Psoas muscle (tissue), 8 donors: ENCODE measurements at places on chromosomes 16 and 17. TPM values are rescaled to one million over a fixed set of nuclear protein-coding genes. Genes with fewer than 3 reads are reported as not detected.
A peak's percentile ranks its signal among the peaks of the same experiment; 100 is the strongest.

Gene RUNDC3A
- 0.11 TPM for polyA plus RNA-seq

Gene COL1A1
- polyA plus RNA-seq: 3.3 TPM

DNA sequence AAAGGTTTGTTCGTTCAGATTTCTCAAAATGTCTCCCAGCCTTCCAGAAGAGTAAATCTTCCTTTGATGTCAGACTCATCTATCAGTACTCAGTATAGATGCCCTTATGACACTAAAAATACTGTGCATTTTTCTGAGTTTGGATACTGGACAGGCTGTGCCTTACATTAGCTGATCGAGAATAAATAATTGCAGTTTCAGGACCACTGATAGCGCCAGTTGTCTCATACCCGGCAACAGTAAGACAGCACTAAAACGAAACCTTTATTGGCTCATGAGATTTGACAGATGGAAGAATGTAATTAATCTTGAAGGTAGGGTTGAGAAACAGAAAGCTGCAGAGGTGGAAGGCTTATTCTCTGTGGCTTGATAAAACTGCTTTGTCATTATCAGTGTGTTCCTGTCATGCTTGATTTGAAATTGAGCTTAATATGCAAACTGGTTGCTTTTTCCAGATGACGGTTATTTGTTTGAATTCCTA is 1.2 kb downstream of the ATP6V0A1 start:
- DNase-seq: no peak

GRCh38 chr17:36034127-36034526 is 16.4 kb upstream of the CCL23 start:
- no peak for DNase-seq

- no peak for DNase-seq
These were observed 36.5 kb upstream of the VWA3A start for GRCh38 chr16:22055881-22056280.

GRCh38 chr17:77254951-77255825 is 114.4 kb downstream of the SEC14L1 start:
- no peak for DNase-seq

Gene HIGD1B
- polyA plus RNA-seq: 13.1 TPM

DNA sequence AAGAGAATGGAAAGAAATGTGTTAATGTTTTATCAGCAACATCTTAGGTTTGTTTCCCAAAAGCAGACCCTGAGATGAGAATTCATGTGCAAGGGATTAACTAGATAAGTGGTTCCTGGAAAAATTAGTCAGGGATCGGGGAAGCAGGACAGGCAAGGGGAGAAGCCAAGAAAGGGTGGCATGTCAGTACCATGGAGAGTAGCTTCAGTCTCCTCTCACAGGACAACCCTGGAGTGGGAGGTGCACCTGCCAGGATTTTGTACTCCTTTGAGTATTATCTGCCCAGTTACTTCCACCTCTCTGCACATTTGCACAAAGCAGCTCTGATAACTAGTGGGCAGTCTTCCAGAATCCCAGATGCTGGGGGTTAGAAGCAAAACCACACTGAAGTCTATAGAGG is 117.0 kb downstream of the RGS9 start:
- DNase-seq: no peak

Gene SPATA33
- 8.2 TPM for polyA plus RNA-seq

DNA sequence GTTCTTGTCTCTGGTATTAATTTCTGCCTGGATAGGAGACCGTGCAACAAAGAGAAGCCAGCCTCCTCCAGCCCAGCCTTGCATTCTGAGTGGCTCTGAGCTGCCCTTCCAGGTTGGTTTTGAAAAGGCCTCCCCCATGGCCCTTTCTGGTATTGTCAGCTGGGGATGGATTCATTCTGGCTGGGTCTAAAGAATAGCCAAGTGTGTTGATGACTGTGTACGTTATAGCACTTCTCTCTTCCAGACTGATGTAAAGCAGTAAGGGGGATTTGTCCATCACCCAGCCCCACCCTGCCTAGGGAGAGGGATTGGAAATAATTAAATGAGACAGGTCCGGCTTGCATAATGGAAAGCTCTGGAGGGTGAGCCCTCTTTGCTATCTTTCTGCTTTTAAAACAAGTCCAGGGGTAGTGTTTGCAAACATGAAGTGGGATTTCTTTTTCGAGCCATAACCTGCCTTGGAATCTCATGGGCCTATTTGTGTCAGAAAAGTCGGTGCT is 146.4 kb downstream of the MSI2 start:
- DNase-seq: no peak

- DNase-seq: no peak
These were observed 91.0 kb downstream of the GSG1L start for GRCh38 chr16:27972500-27972899.

DNA sequence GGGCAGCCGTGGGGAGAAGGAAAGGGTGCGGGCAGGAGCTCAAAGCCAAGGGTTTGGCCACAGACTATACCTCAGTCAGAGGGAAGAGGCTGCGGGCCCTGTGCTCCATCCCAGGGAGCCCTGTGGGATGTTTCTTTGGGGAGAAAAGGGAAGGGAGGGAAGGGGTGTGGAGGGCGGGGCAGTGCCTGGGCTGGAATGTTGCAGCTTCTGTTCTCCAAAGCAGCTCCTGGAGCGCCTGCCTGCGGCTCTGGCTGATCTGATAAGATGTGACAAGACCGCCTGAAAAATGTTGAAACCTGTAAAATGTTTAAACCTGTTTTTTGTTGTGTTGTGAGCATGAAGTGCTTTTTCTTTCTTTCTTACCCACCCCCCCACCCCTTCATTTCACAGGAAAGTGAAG is 32.8 kb downstream of the WNT3 start:
- DNase-seq: no peak

GRCh38 chr17:78923660-78924453 is 1.3 kb downstream of the TIMP2 start:
- DNase-seq: peak; percentile 70

Gene TMEM92
- 0.01 TPM for polyA plus RNA-seq

Gene AGRP
- not detected for polyA plus RNA-seq

DNA sequence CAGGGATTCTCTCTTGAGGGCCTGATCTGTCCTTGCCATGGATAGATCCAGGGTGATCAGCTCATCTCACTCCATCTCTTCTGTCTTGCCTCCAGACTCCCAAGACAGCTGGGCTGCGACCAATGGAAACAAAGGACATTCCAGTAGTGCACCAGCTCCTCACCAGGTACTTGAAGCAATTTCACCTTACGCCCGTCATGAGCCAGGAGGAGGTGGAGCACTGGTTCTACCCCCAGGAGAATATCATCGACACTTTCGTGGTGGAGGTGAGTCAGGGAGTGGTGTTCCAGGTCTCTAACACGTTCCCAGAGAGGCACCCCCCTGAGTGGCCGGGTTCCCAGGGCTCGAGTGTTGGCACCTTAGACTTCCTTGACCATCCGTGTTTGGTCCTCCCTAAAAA is 29.5 kb downstream of the PLCD3 start:
- DNase-seq: no peak

DNA sequence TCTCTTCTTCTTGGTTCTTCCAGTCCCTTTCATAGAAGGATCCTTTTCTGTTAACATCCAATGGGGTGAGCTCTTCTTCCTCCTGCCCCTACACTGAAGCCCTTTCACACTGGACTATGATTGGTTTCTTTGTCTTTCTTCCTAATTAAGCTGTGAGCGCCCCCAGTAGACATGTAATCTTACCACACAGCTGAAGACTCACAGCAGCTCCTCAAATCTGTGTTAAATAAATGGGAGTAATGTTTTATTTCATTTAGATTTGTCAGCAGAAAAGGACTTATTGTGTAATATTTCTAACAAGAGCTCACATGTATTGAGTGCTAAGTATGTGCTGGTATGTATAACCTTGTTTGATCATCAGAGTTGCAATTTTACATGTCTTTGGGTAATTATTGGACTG is 55.7 kb downstream of the TOX3 start:
- DNase-seq: no peak

GRCh38 chr16:84380405-84380804 is 12.1 kb downstream of the ATP2C2 start:
- no peak for DNase-seq

- no peak for DNase-seq
These were observed 6.3 kb downstream of the VWA3A start for GRCh38 chr16:22098405-22099255.

GRCh38 chr17:2406903-2407790 is 6.3 kb upstream of the MNT start:
- DNase-seq: peak; percentile 79

Gene CD300H
- polyA plus RNA-seq: not detected

Gene MYO15A
- 0.44 TPM for polyA plus RNA-seq

Gene SRCAP
- polyA plus RNA-seq: 32.7 TPM

- no peak for DNase-seq
These were observed 194.4 kb downstream of the MAP2K6 start for GRCh38 chr17:69608808-69609472.

Gene GLP2R
- 0.12 TPM for polyA plus RNA-seq

Gene SLC52A1
- not detected for polyA plus RNA-seq

- no peak for DNase-seq
These were observed 684.7 kb downstream of the MAF start for GRCh38 chr16:78915811-78916345.

DNA sequence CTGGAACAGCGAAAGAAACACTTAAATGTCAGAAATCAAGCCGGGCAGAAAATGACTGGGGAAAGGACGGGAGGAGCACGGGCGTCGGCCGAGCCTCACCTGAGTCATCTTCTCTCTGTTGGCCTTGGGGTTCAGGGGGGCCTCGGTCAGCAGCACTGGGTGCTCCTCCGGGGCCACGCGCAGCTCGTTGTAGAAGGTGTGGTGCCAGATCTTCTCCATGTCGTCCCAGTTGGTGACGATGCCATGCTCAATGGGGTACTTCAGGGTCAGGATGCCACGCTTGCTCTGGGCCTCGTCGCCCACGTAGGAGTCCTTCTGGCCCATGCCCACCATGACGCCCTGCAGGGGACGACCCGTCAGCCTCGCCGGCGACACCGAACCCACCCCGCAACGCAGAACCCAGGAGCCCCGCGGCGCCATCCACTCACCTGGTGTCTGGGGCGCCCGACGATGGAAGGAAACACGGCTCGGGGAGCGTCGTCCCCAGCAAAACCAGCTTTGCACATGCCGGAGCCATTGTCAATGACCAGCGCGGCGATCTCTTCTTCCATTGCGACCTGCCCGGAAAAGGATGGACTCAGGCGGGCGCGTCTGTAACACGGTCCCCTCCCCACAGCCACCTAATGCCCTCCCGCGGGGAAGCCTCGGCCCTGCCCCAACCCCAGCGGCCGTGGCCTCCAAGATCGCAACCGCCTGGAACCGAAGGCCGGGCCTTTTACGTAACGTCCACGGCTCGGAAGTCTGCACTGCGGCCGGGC is 616 bp downstream of the ACTG1 start:
- peak; percentile 75 for DNase-seq

Gene CENPT
- 19.9 TPM for polyA plus RNA-seq

DNA sequence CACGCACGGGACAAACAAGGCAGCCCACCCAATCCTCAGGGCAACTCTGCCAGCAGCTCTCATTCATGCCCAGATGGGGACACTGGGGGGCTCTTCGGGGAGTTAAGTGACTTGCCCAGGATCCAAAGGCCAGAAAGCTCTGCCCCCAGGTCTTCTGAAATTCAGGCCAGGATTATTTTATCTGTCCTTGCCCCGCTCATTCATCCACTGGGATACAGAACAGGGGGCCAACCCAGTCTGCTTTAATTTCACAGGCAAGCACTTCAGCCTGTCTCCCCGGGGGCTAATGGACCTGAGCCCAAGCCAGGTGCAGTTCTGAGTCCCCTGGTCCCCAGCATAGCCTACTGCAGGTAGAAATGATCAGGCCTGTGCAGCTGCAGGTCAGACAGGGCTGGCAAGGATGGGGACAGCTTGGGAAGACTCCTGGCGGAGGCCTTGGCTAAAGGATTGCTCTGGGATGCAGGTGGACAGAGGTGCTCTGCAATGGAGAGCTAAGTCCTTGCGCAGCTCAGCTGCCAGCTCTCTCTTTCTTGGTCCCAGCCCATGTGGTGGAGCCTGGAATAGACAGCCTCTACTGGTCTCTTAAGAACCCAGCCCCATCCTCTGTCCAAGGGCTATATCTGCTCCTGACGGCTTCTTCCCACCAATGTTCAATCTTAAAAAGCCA is 766 bp upstream of the B3GNT9 start:
- DNase-seq: no peak

- no peak for DNase-seq
These were observed 455.7 kb downstream of the CNTNAP4 start for GRCh38 chr16:76732894-76733293.

Gene SLC16A11
- 0.34 TPM for polyA plus RNA-seq

- no peak for DNase-seq
These were observed 113.9 kb downstream of the AMFR start for GRCh38 chr16:56311208-56312027.

DNA sequence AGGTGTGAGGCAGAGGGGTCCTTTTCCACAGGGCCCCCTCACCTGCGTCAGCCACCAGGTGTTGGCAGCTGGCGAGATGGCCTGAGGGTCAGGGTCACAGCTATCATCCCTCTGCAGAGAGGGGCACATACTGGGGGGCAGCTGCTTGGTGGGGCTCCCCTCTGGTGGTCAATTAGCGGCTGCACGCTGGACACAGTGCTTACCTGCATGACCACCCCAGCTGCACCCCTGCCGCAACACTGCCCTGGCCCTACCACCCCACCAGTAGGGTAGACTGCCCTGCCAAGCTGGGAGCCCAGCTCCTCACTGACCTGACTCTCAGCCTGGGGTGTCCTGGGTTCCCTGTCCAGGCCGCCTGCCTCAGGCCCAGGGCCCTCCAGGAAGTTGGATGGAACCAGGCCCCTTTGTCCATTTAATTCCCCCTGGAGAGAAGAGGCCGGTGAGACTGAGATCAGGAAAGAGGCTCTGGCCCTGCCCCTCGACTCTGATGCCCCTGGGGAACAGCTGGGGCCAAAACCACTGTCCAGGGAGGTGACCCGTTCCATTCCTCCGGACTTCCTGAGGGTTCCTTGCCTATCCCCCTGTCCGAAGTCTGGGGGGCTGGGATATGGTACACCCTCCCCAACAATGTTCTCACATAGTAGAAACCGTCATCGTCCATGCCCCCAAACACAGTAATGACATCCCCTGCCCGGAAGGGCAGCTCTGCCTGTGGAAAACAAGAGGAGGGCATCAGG is 23.7 kb downstream of the TSPOAP1 start:
- DNase-seq: no peak
